ENCODE measurements at places on chromosomes 1 and 21.

DNA sequence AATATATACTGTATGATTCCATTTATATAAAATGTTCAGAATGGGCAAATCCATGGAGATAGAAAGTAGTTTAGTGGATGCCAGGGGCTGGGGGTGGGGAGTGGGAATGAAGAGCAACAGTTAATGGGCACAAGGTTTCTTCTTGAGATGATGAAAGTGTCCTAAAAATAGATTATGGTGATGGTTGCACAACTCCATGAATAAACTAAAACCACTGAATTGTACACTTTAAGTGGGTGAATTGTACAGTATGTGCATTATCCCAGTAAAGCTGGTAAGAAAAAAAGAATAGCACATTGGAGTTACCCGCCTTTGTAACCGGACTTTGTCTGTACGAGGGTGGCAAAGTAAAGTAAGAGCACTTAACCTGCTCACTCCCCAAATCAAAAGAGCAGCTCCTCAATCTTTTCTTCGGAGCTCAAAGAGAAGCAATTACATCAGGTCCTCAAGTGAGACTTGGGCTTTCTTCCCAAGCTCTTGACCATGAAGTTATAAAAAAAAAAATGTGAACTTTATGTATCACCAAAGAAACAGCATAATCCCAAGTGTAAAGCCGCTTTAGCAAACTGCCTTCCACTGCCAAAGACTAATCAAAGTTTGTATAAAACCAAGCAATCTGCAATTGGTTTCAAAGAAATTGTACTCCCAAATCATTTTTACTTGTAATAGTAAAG lies 32.1 kb downstream of the ALDH9A1 start:
- H3K4me1 ChIP-seq = peaks cover 10% of the 10 kb centered on the region
- H3K27me3 ChIP-seq = no peaks in the 10 kb centered on the region
- no peak for DNase-seq
- no peak overlapping the region for H3K27ac ChIP-seq

DNA sequence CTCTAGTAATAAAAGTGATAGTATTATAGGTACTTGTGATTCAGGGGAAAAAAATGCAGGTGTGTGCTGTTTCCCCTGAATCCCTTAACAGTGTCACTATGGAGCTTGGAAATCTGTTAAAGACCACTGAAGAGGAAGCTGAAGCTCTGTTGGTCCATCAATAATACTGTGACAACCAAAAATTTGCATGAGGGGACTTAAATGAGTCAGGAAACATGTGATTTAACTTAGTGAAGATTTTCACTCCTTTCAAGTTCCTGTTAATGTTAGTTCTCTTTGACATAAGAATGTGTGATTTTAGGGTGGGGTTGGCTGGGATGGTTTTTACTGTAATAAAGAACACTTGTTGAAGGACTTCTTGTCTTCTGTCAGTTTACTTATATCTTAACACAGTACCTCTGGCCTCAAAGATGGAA lies 32.0 kb downstream of the VANGL2 start:
- peak overlapping the region; percentile 77 for H3K4me3 ChIP-seq
- no peak for DNase-seq
- peaks cover 3% of the 10 kb centered on the region for H3K36me3 ChIP-seq
- H3K27ac ChIP-seq = peak overlapping the region; percentile 93
- peaks cover 58% of the 10 kb centered on the region for H3K4me1 ChIP-seq

- no peaks in the 10 kb centered on the region for H3K36me3 ChIP-seq
- H3K4me1 ChIP-seq = peaks cover 4% of the 10 kb centered on the region
- H3K27me3 ChIP-seq = peaks cover 58% of the 10 kb centered on the region
- no peak overlapping the region for H3K27ac ChIP-seq
Measured at GRCh38 chr1:119861547-119861946, 34.8 kb downstream of the ADAM30 start.

DNA sequence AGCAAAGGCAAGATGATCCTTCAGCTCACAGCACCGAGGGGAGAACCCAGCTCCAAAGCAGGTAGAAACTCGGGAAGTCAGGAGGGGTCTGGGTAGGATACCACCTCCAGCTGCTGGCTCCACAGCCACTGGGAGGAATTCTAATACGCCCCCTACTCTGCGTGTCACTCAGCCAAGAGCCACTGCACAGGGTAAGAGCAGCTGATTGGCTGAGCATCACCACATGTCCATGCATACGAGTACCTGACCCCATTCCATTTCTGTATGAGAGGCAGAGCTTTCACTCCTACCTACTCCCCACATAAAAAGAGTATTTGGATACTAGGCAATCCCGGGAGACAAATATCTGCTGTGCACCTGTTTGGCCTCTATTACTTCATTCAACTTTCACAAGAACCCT lies 121.4 kb downstream of the RRAGC start:
- peaks cover 20% of the 10 kb centered on the region for H3K27me3 ChIP-seq
- no peak overlapping the region for H3K27ac ChIP-seq
- DNase-seq = no peak
- no peak overlapping the region for H3K4me3 ChIP-seq
- H3K4me1 ChIP-seq = no peaks in the 10 kb centered on the region
- no peaks in the 10 kb centered on the region for H3K36me3 ChIP-seq

DNA sequence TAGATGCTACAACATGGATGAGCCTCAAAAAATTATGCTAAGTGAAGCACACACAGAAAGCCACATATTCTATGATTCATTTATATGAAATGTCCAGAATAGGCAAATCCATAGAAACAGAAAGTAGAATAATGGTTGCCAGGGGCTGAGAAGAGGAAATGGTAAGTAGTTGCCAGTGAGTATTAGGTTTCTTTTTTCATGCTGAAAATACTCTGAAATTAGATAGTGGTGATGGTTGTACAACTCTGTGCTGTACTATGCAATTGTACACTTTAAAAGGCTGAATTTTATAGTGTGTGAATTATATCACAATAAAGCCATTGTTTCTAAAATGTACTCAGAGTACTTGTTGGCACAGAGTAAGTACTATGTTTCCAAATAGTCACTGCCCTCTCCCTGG lies 15.5 kb upstream of the GFI1 start:
- H3K27ac ChIP-seq = no peak overlapping the region
- H3K4me3 ChIP-seq = no peak overlapping the region
- H3K36me3 ChIP-seq = no peaks in the 10 kb centered on the region
- DNase-seq = no peak

DNA sequence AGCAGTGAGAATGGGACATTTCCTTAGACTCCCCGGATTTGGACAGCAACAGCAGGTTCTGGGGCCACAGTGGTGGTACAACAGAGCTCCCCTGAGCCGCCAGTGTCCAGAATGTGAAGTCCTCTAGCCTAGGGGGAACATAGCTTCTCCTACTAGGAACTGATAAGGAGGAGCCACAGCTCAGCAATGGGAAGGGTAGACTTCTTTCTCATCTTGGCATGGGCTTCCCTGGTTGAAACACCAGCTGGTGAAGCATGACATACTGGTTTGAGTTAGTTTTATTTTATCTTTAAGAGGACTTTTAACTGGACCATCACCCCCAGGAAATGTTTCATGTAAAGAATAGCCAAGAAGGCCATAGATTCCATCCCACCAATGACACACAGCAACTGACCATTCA lies 68.4 kb downstream of the KCNJ15 start:
- no peak overlapping the region for H3K4me3 ChIP-seq
- no peak overlapping the region for H3K27ac ChIP-seq
- peaks cover 11% of the 10 kb centered on the region for H3K27me3 ChIP-seq
- no peaks in the 10 kb centered on the region for H3K4me1 ChIP-seq

DNA sequence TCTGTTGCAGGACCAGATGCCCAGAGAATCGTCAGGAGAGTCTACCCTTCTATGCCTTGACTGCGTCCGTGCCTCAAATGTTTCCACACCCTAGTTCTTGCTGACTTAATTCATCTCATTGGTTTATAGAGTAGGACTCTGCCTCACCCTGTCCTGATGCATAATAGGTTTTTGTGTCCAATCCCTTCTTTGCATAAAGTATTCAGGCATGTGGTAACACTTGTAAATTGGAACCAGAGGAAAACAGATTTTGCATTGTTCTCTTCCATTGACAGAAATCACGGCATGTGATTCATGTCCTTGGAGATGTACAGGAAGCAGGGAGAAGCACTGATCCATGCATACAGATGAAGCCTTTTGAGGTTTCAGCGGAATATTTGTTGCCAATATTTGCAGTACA lies 29.5 kb downstream of the PLPPR5 start:
- no peaks in the 10 kb centered on the region for H3K36me3 ChIP-seq
- no peaks in the 10 kb centered on the region for H3K27me3 ChIP-seq
- no peak for DNase-seq
- no peak overlapping the region for H3K4me3 ChIP-seq
